Activated CD8-positive, alpha-beta T cell treated with anti-CD3 and anti-CD28 coated beads for 36 hours (primary cell): ENCODE measurements at places on chromosomes 2 and 18.

- no peak for DNase-seq
Measured at GRCh38 chr2:158659483-158659882, 135.6 kb upstream of the DAPL1 start.

DNA sequence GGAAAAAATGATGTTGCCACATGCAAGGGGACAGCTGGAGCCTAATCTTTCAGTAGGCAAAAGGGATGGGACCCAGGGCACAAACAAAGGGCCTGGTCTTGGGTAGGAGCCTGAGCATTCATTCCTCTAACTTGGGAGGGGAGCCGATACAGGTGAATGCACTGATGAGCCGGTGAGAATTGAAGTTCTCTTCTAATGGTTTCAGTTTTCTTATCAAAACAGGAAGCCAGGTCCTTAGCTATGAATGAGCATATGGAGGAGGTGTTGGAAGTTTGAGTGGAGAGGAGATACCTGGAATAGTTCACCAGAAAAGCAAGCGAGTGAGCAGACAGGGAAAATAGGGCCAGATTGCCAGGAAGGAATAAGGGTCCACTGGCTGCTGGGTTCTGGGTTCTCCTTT lies 10.1 kb downstream of the DPP4 start:
- no peak for DNase-seq

DNA sequence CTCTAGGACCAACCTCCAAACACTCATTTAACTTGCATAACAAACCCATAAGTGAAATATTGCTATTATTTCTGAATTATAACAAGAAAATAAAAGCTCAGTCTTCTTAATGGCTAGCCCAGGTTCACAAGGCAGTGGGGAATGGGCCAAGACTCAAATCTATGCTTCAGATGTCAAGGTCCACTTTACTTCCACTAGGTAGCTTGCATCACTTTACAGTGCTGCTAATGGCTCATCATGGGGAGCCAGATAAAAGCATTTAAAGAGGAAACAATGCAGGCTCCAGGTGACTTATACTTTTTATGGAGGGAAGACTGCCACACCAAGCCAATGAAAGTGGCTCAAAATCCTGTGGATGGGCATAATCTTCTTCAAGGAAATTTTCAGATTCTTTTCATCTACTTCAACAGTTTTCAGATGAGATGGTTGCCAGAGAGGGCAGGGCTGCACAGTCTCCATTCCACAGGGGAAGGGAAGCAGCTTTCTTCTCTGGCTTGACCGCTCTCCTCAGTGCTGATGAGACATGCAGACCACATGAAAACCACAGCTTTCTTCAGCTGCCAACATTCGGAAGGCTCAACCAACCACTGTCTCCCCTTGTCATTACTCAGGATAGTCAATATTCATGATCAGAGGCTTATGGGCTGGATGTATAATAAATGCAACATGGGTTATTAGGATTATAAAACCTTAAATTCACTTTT lies 361.9 kb upstream of the MEX3C start:
- no peak for DNase-seq

DNA sequence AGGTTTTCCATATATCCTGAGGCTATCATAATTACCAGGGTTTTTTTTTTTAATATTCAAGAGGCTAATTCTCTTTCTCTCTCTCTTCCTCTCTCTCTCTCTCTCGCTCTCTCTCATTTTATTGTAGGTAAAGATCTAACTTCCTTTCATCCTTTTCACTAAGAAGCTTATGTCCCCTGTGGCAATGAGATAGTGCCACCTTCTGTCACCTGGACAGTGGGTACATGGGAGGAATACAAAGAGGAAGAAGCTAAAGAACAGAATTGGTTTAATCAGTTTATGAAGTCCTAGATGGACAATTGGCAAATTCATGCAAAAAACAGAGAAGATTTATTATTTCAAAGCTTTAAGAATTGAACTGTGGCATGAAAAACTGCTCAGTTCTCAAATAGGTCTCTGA lies 1582.3 kb upstream of the TMEFF2 start:
- DNase-seq = no peak

DNA sequence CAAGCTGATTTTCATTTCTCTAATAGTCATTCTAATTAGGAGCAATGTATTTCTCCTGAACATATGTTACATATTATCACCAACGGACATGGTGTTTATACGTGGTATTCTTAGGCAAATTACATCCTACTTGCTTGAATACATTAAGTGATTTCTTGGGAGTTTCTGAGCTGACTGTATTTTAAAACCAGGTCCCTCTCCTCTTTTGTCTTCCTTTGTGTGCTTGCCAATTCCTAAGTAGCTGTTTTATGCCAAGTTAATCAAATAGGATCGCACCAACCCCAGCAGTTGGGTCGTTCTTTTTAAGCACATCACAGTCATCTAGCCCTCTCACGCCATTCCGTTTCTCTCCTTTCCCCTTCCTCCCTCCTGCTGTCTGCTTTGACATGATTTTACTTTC lies 75.4 kb upstream of the MAP2 start:
- DNase-seq = no peak

GRCh38 chr2:156892467-156893281 lies 364.8 kb upstream of the GALNT5 start:
- no peak for DNase-seq

DNA sequence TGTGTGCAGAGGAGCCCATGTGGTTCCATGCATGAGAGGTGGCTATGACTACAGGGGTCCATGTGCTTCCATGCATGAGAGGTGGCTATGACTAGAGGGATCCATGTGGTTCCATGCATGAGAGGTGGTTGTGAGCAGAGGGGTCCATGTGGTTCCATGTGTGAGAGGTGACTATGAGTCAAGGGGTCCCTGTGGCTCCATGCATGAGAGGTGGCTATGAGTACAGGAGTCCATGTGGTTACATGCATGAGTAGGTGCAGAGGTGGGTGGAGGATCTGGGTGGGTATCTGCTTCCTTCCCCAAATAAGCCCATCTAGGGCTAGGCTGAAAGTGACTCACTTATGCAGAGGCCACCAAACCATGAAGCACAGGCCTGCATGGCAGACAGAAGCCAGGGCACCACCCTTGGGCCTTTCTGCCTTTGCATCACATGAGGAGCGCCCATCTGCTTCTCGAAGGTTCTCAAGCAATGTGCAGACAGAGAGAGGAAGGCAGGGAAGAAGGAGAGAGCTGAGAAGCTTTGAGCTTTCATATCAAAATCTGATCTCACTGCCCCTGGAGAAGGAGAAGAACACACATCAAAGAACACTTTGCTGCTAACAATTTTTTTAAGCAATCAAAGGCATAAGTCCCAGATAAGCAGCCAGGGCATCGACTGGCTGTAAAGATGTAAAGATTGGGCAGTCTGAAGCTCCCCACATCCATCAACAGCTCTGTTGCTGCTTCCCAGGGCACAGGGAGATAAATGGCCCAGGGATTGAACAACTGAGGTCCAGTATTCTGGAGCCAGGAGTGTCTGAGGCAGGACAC lies 137.6 kb downstream of the TNS1 start:
- peak; percentile 52 for DNase-seq

GRCh38 chr2:33929467-33929866 lies 330.4 kb upstream of the FAM98A start:
- DNase-seq = no peak

DNA sequence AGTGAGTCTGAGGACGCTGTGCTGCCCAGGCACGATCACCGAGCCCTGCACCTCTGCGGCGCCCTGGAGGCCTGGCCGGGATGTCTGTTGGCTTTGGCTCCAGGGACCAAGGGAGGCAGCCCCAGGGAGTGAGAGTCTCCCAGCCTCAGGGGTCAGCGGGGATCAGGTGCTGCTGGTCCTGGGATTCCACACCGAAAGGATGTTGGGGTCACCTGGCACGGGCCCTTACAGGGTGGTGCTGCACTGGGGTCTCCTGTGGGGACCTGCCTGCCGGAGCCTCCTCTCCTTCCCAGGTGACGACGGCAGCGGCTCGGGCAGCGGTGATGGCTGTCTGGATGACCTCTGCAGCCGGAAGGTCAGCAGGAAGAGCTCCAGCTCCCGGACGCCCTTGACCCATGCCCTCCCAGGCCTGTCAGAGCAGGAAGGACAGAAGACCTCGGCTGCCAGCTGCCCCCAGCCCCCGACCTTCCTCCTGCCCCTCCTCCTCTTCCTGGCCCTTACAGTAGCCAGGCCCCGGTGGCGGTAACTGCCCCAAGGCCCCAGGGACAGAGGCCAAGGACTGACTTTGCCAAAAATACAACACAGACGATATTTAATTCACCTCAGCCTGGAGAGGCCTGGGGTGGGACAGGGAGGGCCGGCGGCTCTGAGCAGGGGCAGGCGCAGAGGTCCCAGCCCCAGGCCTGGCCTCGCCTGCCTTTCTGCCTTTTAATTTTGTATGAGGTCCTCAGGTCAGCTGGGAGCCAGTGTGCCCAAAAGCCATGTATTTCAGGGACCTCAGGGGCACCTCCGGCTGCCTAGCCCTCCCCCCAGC lies 30.5 kb downstream of the GPC1 start:
- DNase-seq = no peak

- DNase-seq = no peak
Measured at GRCh38 chr18:49319590-49319989, 140.9 kb downstream of the DYM start.

DNA sequence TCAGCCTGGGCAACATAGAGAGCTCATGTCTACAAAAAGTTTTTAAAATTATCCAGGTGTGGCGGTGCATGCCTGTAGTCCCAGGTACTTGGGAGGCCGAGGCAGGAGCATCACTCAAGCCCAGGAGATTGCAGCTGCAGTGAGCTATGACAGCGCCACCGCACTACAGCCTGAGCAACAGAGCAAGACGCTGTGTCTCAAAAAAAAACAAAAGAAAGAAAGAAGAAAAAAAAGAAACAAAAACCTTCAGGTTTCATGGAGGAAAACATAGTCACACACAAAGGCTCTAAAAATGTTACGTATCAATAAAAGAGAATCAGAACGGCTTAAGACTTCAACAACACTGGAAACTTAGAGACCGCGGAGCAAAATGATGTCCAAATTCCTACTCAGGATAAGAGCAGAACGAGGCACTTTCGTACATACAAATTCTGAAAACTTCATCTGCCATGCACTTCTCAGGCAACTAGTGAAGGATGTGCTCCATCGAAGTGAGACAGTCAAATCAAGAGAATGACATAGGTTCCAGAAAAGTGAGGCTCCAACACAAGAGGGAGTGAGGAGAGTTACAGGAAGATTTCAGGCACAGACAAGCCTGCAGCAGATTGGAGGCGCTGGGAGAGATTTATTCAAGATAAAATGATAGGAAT lies 4.4 kb downstream of the HDLBP start:
- DNase-seq = no peak

- no peak for DNase-seq
Measured at GRCh38 chr2:101433465-101433864, 41.4 kb downstream of the RFX8 start.

GRCh38 chr18:78659748-78660147 lies 319.9 kb upstream of the SALL3 start:
- peak; percentile 46 for DNase-seq

GRCh38 chr2:128237081-128237534 lies 81.6 kb downstream of the HS6ST1 start:
- no peak for DNase-seq

GRCh38 chr18:54181856-54182602 lies 42.4 kb downstream of the MBD2 start:
- DNase-seq = peak; percentile 15
